HT-29 (cell line): ENCODE measurements at places on chromosomes 11 and 22.

GRCh38 chr11:60924906-60925853 is 920 bp downstream of the TMEM132A start:
- no peak for DNase-seq

GRCh38 chr11:70247042-70247709 is 23.3 kb upstream of the PPFIA1 start:
- DNase-seq: no peak

GRCh38 chr22:47813661-47814060 is 1051.2 kb downstream of the TBC1D22A start:
- DNase-seq: no peak

DNA sequence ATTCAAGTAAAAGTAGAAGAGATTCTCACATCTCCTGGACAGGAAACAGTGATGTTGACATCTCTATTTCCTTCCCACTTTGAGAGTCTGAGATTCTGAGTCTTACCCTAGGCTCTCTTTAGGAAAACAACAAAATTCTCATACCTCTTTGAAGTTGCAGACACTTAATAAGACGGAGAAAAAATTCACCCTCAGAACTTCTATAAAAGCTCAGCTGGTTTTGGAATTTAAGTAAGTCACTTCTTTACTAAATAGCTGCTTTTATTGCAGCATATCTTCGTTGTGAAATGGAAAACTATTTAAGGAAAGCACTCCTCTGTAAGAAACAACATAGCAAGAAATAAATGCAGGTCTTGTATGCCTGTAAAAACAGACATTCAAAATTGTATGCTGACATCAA is 79.1 kb downstream of the MSANTD4 start:
- no peak for DNase-seq

GRCh38 chr11:91295591-91295990 is 929.0 kb upstream of the FAT3 start:
- DNase-seq: no peak

DNA sequence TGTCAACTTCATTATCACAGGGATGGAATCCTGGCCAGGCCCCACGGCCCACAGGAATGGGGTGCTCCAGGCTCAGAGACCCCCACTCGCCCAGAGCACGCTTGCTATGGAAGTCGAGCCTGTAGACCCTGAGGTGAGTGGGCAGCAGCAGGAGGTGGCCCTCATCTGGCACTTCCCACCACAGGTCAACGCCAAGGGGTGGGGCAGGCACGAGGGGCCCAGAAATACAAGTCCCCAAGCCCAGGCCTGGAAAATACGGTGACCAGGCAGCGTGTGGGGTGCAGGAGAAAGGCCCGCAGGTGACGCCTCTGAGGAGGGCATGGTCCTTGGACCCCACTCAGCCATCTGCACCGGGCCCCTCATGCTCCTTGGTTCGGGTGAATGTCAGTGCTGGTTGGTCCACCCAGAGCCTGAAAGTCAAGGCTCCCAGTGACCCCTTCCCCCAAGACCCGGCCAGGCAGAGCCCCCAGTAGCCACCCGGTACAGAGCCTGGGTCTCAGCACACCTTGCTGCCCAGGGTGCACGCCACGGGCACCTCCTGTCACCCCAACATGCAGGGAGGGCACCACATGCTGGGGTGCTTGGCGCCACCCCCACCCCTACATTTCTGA is 2.4 kb downstream of the MOB2 start:
- no peak for DNase-seq

- DNase-seq: peak; percentile 82
Measured at GRCh38 chr11:47466701-47467250, 17.8 kb upstream of the RAPSN start.

DNA sequence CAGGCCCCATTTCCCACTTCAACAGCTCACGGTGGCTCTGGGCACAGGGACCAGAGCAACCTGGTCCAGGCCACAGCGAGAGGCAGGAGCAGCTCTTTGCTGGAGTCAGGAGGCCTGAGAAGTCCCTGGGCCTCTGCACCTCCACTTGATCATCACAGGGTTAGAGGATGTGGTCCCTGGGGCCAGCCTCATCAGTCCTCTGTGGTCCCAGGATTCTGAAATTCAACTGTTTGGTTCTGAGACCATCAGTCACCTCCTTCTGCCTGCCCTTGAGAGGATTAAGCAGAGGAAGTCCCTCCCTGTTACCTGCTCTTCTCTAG is 24.9 kb upstream of the CBX7 start:
- no peak for DNase-seq

DNA sequence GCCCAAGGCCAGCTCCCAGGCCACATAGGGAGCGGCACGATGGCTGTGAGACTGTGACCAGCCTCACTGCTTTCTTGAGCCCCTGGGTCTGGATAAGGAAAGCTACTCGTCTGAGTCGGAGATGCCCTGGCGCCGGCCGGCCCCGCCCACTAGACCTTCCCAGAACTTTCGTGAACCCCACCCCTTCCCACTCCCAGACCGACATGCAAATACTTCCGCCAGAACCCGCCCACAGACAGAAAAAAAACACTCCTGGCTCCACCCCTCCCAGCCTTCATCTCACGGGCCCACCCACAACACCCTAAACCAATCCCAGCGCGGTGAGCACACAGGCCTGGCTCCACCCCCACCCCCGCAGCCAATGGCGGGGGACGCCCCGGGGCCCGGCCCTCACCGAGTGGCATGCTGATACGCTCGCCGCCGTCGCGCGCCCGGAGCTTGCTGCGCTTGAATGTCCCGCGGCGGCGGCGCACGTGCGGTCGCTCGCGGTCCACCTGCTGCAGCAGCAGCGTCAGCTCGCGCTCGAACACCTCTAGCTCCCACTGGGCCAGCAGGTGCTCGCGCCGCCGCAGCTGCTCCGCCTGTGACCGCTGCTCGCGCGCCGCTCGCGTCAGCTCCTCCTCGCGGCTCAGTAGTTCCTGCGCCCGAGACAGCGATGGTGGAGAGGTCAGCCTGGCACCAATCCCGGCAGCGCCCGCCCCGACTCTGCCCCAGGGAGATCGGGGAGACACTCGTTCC is 7.0 kb downstream of the MAP3K11 start:
- DNase-seq: peak; percentile 97

DNA sequence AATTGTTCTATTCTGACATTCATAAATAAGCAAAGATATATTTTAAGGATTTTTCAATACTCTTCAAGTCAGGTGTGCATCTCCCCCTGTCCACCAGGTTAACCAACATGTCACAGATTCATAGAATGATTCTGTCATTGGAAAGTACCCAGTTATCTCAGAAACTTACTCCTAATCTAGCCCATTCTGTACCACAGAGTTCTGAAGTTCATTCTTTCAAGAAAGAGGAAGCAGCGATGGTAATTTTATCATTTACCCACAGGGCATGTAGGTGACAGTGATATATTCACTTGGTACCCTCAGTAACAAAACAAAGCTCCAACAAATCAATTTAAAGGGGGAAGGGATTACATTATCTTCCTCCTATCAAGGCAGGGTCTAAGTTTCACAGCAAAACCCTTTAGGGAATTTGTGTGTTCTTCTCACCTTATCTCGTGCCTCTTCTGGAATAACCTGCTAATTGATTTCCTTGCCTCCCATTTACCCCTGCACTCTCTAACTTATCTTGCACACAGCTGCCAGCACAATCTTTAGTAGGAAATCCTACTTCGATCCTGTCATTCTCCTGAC is 19.0 kb upstream of the MPPED2 start:
- DNase-seq: no peak

DNA sequence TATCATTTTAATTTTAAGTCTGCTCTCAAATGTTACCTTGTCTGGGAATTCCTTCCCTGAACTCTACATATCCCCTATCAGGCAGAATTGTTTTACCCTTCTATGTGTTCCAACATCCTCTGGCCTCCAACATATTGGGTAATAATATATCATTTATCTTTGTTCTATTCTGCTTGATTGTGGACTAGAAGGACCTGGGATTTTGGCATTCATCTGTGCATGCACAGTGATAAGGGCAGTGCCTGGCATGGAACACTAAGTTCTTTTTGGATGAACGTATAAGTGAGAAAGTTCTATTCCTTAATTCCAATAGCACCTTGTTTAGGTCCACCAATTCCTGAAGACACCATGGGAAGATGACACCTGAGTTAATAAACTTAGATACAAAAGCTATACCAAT is 1.2 kb upstream of the MS4A2 start:
- no peak for DNase-seq

DNA sequence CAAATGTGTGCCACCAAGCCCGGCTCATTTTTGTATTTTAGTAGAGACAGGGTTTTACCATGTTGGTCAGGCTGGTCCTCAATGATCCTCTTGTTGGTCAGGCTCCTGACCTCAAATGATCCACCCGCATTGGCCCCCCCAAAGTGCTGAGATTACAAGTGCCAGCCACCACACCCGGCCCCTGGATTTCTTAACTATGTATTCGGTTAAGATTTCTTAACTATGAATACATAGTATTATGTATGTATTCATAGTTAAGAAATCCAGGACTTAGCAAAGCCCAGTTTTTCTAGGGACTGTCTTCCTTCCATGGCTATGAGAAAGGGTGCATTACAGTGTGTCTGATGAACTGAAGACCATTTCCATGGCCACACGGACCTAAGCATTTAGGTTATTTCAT is 1.7 kb downstream of the C11orf91 start:
- no peak for DNase-seq

DNA sequence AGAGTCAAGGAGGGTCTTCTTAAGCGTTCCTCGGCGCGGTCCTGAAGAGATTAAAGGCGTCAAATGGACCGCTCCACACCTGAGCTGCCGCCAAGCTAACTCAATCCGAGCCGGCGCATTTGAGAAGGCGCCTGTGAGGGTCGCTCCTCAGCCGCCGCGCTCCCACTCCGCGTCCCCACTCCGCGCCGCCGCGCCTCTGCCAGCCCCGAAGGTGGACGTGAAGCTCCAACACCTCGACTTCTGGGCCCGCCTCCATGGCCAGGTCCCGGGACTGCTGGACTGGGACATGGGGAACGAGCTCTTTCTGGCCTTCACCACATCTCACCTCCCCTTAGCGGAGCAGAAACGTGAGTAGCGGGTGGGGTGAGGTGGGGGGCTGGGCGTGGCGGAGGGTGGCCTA is at the start of gene FOXR1:
Gene FOXR1, plus strand, starts transcription at position 116 of the 400 bp plus-strand sequence. Its CDS starts 171 bp downstream, at position 287.
- DNase-seq: no peak

DNA sequence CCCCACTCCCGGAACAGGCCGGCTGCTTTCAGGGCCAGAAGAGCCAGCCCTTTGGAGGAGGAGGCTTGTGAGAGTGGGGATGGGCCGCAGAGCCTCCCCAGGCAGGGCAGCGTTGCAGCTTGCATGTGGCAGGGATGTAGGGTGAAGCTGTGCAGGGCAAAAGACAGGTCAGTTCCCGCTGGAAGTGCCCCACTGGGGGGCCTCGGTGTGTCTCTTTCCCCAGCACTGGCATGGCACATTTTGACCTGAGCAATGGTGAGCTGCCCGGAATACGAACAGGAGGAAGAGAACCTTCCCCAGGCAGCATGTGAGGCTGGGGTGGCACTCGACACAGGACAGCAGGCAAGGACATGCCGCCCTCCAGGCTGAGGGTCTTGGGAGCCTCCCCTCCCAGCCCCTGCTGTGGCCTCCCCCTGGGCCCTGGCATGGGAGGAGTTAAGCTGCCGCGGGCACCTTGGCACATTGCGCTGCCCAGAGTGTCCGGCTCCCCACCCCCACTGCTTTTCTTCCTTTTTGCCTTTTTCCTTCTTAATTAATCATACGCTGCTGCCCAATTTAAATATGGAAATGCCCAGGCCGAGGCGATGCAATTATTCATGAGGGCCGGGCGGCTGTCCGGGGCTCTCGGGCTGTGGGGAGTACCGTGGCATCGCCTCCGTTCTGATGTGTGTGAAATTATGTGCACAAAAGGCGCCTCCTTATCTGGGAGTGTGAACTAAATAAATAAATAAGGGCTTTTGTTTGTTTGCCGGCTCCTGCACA is 76.0 kb upstream of the WNT7B start:
- peak; percentile 72 for DNase-seq

GRCh38 chr11:111766834-111767142 is 599 bp upstream of the PPP2R1B start:
- no peak for DNase-seq

DNA sequence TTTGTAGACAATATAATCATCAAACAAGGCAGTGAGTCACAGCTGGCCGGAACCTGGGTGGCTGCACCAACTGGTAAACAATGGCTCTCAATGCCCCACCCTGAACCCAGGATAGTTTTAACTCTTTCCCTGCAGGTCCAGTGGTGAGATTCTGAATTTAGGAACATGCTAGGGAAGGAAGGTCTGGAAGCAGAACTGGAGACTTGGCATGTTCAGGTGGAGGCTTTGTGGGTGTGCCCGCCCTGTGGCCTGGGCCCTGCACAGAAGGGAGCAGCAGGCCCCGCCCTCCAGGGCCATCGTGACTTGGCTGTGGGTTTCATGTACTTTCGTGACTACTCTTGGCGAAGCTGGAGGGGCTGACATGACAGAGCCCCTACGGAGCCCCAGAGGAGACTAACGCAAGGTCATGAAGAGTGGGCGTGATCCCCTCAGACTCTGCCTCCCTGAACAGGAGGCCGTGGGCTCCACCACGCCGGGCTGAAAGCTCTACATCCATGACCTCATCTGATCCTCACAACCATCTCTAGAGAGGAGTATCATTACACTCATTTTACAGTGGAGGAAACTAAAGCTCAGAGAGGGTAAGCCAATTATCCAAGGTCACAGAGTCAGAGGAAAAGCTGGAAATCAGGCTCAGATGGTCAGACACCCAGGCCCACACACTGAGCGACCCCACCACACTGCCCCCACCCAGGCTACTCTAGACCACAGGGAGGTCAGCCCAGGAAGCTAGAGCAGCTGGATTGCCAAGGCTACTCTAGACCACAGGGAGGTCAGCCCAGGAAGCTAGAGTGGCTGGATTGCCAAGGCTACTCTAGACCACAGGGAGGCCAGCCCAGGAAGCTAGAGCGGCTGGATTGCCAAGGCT is 27.3 kb downstream of the MAFF start:
- DNase-seq: peak; percentile 85
